ENCODE measurements at places on chromosomes 6 and 20.
A peak's percentile ranks its signal among the peaks of the same experiment; 100 is the strongest.

- DNase-seq, result no peak
Measured at GRCh38 chr6:85751374-85752055, 108.8 kb upstream of the SYNCRIP start.

- DNase-seq, result no peak
Measured at GRCh38 chr6:167163476-167164011, 5.8 kb upstream of the GPR31 start.

- no peak for DNase-seq
Measured at GRCh38 chr20:33576432-33577125, 85.5 kb upstream of the C20orf144 start.

DNA sequence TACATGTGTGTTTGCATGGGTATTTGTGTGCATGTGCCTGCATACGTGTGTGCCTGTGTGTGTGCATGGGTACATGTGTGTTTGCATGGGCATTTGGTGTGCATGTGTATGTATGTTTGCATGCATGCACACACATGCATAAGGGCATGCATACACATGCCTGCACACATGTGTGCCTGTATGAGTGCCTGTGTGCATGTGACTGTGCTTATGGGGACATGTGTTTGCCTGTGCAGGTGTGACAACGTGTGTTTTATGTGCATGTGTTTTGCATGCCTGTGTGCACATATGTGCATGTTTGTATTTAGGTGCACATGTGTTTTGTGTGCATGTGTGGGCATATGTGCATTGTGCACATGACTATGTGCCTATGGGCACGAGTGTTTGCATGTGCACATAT lies 165.7 kb downstream of the ERMARD start:
- no peak for DNase-seq

DNA sequence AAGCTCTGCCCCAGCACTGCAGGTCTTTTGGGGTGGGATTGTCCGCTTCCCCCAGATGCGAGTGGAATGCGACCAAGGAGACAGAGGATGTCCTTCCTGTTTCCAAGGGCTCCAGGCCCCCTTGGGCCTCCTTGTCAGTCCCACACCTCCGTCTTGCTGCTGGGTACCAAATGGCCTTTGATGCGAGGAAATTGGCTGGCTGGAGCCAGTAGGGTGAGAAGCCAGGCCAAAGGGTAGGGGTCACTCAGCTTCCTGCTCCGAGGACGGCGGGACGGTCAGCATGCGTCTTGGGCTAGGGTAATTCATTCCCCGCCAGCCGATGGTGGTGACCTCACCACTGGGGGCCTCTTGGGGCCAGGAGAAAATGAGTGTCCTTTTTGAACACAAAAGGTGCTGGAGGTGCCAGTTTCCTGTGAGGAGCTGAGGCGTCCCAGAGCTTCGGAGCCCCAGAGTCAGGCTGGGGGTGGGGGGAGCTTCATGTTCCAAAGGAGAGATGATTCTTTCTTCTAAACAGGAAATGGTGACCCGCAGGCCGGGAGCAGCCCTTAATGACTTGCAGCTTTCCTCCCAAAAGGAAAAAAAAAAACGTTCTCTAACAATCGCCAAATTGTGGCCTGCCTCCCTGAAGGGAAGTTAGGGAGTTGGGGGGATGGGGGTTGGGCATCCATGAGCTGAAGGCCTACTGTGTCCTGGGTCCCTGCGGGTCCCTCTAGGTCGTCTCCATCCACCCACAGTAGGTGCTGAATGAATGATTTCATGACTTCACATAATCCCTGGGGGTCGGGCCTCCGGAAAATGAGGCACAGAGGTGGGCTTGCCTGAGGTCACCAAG lies 6.7 kb downstream of the SNAI1 start:
- peak; percentile 84 for DNase-seq

GRCh38 chr6:44685213-44685612 lies 297.7 kb downstream of the CDC5L start:
- DNase-seq, result no peak

DNA sequence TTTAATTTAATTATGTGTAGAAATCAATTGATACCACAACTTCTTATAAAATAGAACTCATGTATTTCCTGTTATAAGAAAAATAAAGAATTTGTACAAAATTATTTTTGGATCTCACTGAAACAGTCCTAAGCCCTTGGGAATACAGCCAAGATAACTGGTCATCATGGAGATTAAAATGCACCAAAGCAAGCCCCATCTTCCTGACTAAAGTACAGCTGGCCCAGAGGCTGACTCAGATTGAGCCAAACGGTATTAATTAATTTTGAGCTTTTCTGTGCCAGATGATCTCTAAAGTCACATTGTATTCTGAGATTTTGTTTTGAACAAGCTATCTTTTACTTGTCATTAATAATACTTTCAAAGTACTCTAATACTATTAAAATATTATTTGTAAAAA lies 978.5 kb downstream of the TBC1D32 start:
- no peak for DNase-seq

DNA sequence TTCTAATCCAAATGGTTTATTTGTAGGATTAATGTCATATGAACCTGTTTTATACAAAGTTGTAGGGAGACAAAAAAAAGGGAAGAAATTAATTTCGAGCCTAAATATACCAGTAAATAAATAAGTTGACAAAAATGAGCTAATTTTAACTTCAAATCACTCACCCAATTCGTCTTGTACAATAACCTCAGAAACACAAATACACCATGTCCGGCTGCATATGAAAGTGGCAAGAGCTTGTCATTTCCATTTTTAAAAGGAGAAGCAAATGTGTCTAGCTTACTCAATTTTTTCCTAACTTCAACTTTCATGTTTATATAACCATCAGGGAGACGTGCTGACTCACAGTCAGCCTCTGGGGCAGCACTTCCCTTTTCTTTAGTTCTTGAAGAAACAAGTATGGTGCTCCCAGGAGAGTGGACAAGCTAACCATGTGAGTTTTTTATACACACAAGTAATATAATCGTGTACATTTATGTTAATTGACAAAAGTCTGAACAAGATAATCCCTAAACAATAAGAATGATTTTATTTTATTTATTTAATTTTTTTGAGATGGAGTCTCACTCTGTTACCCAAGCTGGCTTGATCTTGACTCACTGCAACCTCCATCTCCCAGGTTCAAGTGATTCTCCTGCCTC lies 55.5 kb upstream of the SGK1 start:
- DNase-seq, result peak; percentile 90

DNA sequence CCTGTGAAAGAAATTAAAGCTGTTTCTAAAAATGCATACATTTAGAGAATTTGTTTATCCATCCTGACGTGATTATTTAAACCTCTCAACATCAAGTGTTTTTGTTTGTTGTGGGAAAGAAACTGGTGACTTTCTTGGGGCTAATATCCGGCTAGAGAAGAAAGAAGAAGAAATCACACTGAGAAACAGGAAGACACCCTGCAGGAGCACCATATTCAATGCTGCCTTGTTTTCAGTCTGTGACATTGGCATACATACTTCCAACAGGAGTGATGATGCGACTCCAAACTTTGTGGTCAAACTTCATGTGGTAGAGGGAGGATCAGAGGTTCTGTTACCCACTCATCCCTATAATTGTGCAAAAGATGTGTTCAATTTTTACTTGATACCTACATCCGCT lies 997.6 kb upstream of the CITED2 start:
- peak; percentile 21 for DNase-seq

DNA sequence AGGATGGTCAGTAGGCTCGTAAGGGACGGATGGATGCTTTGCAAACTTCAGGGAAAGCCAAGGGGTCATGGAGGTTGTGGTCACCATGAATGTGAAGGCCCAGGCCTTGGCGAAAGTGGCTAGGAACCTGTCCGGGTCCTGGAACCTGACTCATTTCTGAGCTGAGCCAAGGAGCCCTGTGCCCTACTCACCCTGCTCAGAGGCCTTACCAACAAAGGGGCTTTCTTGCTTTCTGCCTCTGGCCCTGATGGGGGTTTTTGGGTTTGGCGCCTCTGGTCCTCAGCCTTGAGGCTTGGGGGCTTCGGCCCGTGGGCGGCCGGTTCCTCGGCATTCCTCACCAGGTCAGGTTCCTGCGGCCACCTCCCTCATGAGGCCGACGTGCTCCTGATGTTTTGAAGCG lies 155.1 kb downstream of the DTNBP1 start:
- DNase-seq, result no peak

DNA sequence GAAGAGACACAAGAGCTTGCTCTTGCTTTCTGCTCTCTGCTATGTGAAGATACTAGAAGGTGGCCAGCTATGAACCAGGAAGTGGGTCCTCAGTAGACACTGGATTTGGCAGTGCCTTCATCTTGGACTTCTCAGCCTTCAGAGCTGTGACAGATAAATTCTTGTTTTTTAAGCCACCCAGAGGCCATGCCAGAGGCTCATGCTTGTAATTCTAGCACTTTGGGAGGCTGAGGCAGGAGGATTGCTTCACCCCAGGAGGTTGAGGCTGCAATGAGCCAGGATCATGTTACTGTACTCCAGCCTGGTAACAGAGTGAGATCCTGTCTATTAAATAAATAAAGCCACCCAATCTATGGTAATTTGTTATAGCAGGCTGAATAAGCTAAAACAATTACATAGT lies 185.5 kb upstream of the SALL4 start:
- DNase-seq, result no peak
